Inflammatory macrophage (primary cell): ENCODE measurements at places on chromosomes 7 and 10.

DNA sequence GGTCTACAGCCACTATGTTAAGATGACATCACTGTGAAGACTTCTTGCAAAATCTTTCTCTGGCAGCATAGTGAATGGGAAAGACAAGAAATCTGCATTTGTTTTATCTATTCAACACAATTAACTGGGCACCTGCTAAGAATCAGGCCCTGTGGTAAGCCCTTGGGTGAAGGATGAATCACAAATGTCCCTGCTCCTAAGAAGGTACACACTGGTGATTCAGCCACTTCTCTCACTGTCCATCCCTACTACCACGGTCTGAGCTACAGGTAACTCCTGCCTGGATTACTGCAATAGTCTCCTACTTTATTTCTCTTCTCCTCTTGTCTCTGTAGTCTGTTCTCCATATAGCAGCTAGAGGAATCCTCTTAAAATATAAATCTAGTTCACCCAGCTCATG lies 116.1 kb downstream of the HIBADH start:
- DNase-seq: no peak

GRCh38 chr7:22979861-22980260 lies 34.1 kb downstream of the HYCC1 start:
- DNase-seq: no peak

DNA sequence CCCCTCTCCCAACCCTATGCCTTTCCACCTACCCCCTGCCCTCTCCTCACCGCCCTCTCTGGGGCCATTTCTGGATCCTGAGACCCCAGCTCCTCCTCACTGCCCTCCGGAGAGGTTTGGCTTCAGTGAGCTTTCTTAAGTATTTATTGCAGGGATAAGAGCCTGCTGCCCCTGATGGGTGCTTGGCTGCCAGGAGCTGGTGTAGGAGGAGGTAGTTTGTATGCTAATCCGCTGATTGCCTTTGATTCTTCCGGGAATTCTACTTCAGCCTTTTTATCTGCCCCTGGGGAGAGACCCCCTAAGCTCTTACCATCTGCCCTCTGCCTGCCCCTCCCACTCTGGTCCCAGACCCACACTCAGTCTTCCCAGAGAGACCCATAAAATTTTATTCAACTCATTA lies 263.5 kb upstream of the PODXL start:
- DNase-seq: no peak

DNA sequence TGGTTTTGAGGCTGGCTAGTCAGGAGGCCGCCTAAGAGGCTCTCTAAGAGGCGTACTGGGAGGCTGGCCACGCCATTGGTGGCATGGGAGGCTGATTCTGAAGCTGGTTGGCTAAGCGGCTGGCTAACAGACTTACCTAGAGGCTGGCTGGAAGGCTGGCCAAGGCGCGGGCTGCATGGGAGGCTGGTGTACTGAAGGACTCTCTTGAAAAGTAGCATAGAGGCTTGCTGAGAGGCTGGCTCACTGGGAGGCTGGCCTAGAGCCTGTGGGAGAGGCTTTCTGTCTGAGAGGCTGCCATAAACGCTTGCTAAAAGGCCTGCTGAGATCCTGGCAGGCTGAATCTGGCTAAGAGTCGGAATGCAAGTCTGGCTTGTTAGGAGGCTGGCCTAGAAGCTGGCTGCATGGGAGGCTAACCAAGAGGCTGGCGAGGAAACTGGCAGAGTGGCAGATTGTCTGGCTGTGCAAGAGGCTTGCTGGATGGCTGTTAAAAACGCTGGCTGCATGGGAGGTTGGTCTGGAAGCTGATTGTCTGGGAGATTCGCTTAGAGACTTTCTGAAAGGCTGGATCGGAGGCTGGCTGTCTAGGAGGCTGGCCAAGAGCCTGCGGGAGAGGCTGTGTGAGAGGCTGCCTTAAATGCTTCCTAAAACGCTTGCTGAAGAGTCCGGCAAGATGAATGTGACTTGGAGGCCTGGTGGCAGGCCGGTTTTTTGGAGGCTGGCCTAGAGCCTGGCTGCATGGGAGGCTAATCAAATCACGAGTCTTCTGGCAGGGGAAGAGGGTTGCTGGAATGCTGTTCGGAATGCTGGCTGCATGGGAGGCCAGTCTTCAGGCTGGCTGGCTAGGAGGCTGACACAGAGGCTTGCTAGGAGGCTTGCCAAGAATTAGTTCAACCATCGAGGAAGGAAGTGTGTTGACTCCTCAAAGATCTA lies 134.2 kb downstream of the OR13A1 start:
- no peak for DNase-seq

GRCh38 chr10:4407783-4408182 lies 418.2 kb upstream of the AKR1E2 start:
- peak; percentile 89 for DNase-seq

DNA sequence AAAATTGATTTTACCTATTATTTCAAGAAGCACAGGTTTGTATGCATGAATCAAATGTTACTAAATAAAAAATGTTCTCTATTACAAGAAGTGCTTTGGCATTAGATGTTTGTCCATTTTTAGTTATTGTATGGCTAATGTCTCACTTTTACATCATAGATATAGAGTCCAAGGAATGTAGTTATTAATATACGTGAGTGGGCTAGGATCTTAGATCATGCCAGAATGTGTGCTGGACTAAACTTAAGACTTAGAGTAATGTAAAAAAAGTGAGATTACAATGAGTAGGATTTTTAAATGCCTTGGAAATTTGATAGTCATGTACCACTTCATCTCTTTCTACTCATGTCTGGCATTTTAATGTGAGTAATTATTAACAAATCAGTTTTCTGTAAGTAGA lies 196.6 kb downstream of the ARL4A start:
- no peak for DNase-seq

DNA sequence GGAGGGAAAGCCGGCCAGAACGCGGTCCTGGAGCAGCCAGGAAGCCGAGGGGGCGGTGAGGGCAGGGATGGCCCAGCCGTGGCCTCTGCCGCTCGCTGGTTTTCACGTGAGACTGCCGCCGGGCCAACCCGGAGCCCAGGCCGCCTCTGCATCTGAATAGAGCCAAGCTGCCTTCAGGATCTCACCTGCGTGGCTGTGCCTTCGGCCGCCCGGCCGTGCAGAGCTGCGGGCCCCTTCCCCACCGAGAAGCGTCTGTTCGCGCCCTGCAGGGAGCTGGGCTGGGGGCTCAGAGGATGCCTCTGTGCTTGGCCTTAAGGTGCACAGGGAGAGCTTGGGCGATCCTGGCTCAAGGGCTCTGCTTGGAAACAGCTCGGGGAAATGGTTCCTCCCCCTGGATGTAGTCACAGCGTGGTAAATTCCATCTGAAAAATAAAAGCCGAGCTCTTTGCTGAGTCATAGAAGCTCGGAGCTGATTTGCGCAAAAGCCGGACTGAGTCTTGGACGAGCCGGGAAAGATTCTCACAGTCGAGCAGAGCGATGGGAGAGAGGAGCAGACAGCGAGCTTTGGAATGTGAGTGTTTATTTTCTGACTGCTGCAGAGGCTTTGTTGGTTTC lies at the start of gene JAKMIP3:
Gene JAKMIP3 (plus strand): TSS at position 456 of the 615 bp plus-strand sequence. CDS start 38,863 bp downstream, outside the sequence.
- DNase-seq: no peak

GRCh38 chr7:41652267-41652666 lies 50.6 kb downstream of the INHBA start:
- no peak for DNase-seq

DNA sequence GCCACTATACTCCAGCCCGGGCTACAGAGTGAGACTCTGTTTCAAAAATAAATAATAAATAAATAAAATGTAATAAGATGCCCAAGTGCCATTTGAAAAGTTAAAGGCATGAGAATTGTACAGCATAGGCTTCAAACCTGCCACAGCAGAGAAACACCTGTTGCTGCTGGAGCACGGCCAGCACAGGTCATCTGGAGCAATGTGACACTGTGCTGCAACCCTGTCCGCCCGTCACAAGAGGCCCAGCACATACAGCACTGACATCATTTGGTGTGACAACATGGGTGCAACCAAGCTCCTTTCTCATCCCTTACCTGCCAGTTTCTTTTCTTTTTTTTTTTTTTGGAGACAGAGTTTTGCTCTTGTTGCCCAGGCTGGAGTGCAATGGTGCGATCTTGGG lies 1.3 kb downstream of the RFC2 start:
- no peak for DNase-seq

DNA sequence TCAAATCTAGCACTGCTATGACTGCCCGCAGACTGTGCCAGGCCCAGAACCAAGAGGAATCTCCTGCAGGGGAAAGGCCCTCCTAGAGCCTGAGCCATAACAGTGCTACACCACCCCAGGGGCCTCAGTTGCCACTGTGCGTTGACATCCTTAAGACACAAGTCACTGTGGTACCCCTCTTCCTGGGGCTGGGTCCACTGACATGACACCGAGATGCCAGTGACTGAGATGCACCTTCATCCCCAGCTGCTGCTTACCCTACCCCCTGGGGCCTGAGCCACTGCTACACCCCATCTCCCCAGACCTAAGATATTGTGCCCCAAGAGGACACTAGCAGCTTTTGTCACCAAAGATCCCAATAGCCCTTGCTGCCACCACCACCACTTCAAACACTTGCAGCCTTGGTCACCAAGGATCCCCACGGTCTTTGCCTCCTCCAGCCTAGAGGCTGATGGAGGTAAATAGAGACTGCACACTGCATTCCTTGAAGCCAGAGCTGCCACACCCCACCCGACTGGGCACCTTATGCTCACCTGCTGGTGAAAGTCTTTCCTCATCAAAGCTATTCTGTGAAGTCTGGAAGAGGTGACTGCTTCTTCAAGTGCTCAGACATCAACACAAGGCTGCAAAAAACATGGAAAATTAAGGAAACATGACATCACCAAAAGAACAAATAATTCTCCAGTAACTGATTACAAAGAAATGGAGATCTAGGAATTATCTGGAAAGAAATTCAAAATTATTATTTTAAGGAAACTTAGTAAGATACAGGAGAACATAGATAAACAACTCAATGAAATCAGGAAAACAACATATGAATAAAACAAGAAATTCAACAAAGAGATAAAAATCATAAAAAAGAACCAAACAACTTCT lies 40.4 kb upstream of the SHH start:
- DNase-seq: no peak

DNA sequence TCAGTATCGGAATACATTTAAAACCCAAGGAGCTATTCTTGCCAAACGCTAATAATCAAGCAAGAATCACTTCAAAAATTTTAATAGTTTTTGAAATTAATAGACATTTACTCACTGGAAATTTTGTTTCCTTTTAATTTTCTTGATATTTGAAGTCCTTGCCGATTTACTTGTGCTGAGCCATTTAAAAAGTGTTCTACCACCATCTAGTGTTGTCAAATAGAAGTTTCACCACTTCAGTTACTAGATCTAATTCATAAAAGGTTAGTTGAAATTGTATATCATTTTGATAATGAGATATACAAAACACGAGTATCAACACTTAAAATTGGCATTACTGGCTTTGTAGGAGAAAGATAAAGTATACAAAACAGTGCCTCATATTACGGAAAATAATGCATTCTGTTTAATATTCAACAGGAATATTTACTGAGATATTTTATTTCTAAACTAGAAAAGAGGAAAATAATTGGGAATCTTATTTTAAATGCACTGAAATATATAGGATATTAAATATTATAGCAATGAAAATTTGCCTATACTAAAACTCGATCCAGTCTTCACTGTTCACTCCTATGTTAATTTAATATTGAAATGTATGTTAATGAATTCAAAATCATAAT lies 664.8 kb upstream of the SEMA3D start:
- DNase-seq: no peak

DNA sequence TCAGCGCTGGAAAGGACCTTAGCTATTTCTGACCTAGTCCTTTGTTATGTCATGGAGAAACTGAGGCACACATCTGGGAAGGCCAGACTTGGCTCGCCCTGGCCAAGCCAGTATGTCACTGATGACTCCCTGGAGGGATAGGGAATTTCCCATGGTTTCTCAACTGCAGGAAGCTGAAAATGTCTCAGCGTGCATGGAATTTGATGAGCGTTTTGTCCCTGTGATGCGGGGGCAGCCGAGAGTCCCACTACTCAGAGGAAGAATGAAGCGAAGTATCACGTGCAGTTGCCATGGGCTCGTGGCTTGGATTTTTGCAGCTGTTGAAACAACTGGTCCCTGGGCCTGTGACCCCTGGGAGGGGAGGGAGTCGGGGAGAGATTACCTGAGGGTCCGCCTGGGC lies 44.8 kb downstream of the CLIP2 start:
- no peak for DNase-seq

GRCh38 chr10:117967149-117967650 lies 79.5 kb downstream of the RAB11FIP2 start:
- DNase-seq: no peak

DNA sequence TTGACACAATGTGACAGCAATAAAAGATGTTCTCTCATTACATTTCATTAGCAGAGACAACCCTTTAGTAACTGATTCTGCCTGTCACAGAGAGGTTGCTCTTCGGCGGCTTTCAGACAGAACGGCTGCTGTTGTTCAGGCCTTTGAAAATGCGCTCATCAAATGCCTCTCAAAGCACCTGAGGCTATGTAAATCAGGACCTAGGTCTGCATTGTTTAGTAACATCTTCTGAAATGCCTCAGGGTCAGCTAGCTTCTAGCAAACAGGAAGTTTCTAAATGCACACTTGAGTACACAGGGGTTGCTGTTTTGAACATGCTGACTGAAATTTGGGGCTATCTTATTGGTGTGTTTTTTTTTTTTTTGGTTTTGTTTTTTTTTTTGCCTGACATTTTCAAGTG lies 143.3 kb upstream of the DKK1 start:
- DNase-seq: no peak

GRCh38 chr7:131330299-131330698 lies 2.6 kb downstream of the MKLN1 start:
- no peak for DNase-seq

DNA sequence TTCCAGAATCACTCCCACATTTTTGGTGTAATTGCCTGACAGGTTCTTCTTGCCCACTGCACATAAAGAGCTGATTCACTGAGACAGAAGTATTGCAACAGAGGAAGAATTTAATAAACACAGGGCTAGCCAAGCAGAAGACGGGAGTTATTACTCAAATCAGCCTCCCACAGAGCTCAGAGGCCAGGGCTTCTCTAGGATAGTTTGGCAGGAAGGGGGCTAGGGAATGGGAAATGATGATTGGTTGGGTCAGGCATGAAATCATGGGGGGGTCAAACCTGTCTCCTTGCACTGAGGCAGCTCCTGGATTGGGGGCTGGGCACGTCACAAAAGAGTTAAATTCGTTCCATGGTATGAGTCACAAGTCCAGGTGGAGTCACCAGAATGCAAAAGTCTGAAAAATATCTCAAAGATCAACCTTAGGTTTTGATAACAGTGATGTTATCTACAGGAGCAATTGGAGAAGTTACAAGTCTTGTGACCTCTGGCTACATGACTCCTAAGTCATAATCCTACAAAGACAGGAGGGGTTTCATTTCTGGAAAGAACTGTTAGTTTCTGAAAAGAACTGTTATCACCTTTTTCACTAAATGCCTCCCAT lies 30.2 kb upstream of the ERCC6 start:
- DNase-seq: peak; percentile 44

DNA sequence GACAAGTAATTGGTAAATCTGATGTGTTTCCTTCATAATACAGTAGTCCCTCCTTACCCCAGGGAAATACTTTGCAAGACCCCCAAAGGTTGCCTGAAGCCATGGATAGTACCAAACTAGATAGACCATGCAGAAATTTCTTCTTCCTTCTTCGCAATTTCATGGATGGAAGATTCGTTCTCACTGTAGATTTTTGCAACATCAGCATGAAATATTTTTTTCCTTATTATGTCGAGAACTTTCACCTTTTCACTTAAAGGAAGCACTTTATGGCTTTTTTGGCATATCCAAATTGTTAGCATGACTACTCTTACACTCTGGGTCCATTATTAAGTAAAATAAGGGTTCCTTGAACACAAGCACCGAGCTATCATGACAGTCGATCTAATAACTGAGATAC lies 333.2 kb downstream of the LHFPL3 start:
- no peak for DNase-seq

- no peak for DNase-seq
Observed at GRCh38 chr7:21947056-21947455, 1.4 kb upstream of the CDCA7L start.

GRCh38 chr10:73413108-73413527 lies 740 bp downstream of the ANXA7 start:
- no peak for DNase-seq
